ENCODE measurements at places on chromosomes 2 and 18.

GRCh38 chr2:8081130-8081529 is 600.7 kb upstream of the ID2 start:
- no peak for DNase-seq

GRCh38 chr2:59779571-59779970 is 773.9 kb downstream of the BCL11A start:
- DNase-seq, result no peak

GRCh38 chr2:177909962-177910361 is 162.6 kb downstream of the PDE11A start:
- no peak for DNase-seq

DNA sequence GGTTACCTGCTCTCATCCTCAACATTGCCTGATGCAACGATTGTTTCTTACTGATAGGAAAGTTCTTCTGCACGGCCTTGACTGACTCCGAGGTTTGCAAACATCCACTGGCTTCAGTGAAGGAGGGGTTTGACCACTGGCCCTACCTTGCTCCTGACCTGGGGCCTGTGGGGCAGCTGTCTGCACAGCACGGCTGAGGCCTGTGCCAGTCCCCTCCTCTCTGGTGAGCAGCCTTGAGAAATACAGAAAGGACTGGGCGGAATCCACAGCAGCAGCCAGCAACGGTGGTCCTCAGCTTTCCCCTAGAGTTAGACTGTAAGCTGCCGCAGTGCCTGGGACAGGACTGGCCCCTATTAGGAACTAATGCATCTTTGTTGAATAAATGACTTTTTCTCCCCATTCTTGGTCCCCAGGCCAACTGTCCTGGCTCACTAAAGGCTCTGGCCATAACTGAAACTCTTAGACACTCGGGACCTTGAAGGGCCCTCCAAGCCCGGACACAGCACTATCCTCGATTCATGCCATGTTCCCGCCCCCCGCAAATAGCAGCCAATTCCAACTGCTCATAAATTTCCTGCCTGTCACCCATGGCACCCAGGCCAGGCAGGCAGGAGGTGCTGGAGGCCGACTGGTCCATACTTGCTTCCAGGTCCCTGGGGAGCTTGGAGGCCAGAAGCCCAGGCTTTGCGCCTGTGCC is 26.7 kb downstream of the ATOH8 start:
- no peak for DNase-seq

DNA sequence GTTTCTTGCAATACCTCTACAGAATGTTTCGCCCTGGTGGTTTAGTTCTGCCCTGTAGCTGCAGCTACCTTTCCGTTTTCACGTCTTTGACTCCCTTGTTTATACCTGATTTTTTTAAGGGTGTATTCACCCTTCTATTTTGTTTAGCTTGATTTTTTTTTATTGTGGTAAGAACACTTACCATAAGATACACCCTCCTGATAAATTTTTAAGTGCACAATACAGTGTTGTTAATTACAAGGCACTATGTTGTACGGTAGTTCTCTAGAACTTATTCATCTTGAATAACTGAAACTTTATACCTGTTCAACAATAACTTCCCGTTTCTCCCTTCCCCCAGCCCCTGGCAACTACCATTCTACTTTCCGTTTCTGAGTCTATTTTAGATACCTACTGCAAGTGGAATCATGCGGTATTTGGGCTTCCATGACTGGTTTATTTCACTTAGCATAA is 48.9 kb upstream of the NABP1 start:
- DNase-seq, result no peak

- DNase-seq, result no peak
Measured at GRCh38 chr18:64519201-64519600, 370.3 kb upstream of the LINC00305 start.

GRCh38 chr2:46024146-46024779 is 272.9 kb upstream of the EPAS1 start:
- DNase-seq, result no peak

- DNase-seq, result no peak
Measured at GRCh38 chr2:205865905-205866441, 183.7 kb downstream of the NRP2 start.

DNA sequence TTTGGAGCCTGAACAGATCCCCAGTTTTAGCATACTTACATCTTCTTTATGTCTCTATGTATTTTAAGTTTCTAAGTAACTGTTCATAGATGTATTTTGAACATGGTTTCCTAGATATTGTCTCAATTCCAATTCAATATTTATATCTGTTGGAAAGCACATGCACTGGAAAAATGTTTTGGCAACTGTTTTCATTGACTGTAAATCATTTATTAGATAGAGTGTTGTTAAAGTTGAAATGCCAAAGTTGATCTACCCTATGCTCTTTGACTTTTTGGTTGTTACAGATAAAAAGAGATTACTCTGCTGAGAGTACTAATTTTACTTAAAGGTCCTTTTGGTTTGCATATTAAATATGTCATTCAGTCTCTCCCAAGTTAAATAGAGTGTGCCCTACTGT is 345.0 kb upstream of the NRP2 start:
- DNase-seq, result no peak

GRCh38 chr2:72781480-72781879 is 44.4 kb downstream of the EXOC6B start:
- DNase-seq, result no peak

GRCh38 chr18:34803877-34804400 is 93.8 kb downstream of the DTNA start:
- DNase-seq, result no peak

DNA sequence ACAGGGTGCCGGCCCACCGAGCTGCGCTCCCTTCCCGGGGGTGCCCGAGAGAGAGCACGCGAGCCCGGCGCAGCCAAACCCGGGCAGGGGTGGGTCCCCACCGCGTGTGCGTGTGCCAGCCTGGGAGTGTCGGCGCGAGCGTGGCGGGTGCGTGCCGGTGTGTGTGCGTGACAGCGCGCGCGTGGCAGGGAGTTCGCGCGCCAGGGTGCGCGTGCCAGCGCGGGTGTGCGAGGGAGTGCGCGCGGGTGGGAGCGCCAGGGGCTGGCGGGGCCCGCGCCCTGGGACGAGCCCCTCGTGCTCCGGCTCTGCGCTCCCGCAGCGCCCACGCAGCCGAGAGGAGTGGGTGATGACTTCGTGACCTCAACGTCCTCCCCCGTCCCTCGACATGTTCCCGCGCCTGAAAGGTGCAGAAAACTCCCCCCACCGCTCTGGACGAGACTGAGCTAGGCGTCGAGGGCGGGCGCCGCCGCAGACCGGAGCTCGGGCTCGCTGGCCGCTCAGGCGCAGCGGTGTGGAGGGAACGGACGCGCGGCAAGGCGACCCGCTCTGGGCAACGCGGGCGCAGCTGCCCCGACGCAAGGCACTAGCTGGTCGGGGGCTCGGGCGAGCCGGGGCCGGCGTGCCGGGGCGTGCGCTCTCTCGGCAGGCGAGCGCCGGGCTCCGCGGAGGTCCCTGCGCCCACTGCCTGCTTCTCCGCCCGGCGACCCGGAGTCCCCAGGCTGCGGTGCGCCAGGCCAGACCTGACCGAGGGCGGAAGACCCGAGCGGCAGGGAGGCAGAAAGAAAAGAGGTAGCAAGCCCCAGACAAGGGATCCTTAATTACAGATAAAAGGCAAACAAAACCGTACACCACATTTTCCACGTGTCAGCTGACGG is 582.8 kb downstream of the ZEB2 start:
- DNase-seq, result peak; percentile 36

DNA sequence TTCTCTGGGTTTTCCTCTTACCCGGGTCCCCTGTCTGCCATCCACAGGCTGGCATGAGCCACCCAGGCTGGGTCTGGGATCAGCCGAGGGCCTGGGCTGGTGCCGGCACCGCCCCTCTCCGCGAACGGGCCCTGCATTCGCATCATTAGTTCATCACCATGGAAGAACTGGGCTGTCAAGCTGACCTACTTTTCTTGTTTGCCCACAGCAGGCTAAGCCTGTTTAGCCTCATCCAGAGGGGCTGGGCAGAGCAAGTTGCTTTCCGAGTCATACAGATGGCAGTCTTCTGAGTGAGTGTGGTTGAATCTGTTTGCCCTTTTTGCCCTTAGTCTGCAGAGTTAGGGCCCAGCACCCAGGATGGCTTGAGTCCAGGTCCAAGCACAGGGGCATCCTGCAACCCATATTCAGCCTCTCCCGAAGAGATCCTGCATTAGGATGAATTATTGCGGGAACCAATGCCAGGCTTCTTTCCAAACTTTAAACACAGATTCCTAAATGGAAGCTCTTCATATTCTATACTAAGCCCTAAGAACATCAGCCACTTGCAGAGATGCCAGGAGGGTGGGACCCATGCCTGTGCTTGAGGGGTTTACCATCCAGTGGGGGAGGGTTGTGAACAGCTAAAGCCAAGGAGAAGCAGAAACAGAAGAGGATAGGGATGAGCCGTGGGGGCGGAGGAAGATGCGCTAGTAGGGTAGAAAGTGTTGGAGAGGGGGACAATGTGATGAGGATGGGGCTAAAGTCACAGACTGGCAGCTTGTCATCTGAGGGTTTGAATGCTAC is 68.0 kb downstream of the NPAS2 start:
- no peak for DNase-seq

GRCh38 chr2:239066597-239066996 is 218.7 kb downstream of the TWIST2 start:
- DNase-seq, result no peak

DNA sequence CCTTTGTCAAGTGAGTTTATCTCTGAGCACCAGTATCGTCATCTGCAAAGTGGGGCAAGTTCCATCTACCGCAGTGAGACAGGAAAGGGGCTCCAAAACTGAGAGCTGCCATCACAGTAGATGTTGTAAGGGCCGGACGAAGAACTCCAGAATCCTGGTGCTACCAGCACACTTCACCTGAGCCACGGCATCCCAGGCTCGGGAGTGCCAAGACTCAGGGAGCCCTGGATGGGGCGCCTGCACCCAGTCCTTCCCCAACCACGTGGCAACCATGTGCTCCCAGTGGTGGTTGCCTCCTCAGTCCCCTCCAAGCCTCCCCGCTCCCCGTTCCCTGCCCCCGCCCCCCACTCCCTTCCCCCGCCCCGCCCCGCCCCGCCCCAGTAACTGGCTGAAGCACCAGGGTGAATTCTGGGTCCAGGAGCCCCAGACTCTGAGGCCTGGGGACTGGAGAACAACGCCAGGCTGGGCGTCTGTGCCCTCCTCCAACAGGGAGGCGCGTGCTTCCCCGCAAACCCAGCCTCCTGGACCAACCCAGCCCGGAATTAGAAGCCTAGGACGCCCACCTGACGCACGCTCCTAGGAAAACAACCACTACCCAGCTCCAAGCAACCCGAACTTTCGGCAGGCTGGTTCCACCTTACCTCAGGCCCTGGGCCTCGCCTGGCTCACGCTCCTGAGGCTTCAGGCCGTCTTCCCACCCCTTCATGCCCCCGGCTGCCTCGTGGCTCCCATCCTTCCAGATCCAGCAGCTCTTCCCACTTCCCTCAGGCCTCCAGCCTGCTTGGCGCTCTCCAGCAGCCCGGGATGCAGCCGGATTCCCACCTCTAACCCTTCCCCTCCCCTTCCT is 67.6 kb downstream of the LAMA3 start:
- no peak for DNase-seq

- no peak for DNase-seq
Measured at GRCh38 chr2:165295643-165296042, 56.4 kb downstream of the SCN2A start.

DNA sequence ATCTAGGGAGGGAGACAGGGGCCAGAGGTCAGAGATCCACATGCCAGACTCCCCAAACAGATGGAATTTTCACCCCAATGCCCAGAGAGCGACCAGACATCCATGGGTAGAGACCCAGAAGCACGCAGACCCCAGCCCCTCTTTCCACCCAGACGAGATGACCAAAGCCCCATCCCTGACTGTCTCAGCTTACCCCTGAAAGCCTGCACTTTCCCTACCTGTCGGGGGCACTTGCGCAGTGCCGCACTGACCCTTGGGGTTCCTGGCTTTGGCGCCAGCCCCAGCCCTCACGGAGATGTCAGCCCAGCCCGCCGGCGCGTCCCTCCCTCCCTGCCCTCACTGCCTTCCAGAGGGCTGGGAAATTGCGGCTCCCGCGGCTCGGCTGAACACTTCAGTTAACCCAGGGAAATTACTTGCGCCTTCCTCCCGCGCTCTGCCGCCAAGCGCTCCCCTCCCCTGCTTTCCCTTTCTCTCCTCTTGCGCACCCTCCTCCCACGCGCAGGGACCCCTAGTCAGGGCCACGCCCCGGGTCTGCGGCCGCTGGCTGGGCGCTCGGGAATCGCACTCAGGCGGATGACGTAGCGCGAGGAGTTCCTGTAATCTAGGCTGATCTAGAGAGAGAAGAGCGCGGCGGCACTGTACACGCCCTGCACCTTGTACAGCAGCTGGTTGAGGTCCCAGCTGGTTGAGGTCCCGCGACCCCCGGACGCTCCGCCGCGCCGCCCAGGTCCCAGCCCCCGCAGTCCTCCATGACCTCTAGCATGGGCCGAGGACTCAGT is 12.0 kb downstream of the ALPG start:
- no peak for DNase-seq

DNA sequence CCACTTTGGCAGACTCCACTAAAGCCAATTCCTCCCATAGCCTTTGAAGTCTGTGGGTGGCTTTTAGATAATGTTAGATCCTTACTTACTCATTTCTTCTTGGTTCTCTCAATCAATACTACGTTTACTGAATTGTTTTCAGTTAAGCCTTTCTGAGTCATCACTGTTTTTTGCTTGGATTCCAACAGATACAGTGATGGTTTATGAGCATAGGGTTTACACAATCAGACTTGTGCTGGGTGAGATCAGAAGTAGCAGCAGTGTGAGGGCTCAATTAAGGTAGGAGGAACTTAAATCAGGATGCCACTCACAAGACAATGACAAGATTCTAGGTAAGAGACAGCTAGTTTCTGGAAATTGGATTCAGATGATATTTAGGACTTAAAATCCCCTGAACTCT is 297.7 kb upstream of the DOK6 start:
- peak; percentile 0 for DNase-seq

- DNase-seq, result peak; percentile 4
Measured at GRCh38 chr2:182259629-182260150, 167.1 kb downstream of the PDE1A start.

GRCh38 chr2:10901160-10901939 is 10.4 kb upstream of the KCNF1 start:
- peak; percentile 43 for DNase-seq

- no peak for DNase-seq
Measured at GRCh38 chr2:181253438-181253837, 203.7 kb upstream of the ITGA4 start.

GRCh38 chr2:197293252-197294007 is 17.1 kb downstream of the ANKRD44 start:
- no peak for DNase-seq

- no peak for DNase-seq
Measured at GRCh38 chr18:79911344-79912270, 39.8 kb downstream of the SLC66A2 start.

- DNase-seq, result no peak
Measured at GRCh38 chr2:238090887-238091286, 9.3 kb upstream of the ESPNL start.

- DNase-seq, result no peak
Measured at GRCh38 chr2:620004-620403, 57.2 kb downstream of the TMEM18 start.

- DNase-seq, result peak; percentile 86
Measured at GRCh38 chr2:121479882-121480522, 50.7 kb upstream of the RNU4ATAC start.
